ENCODE measurements at places on chromosomes 5 and 9.

- no peaks in the 10 kb centered on the region for H3K36me3 ChIP-seq
- H3K27me3 ChIP-seq, result peaks cover 59% of the 10 kb centered on the region
- no peak overlapping the region for H3K4me3 ChIP-seq
- H3K27ac ChIP-seq, result no peak overlapping the region
- no peaks in the 10 kb centered on the region for H3K4me1 ChIP-seq
- DNase-seq, result no peak
Measured at GRCh38 chr9:127014216-127014909, 99.8 kb downstream of the RALGPS1 start.

GRCh38 chr9:87731321-87731720, 5.4 kb downstream of the CTSL start:
- H3K27ac ChIP-seq, result no peak overlapping the region
- no peak overlapping the region for H3K4me3 ChIP-seq
- H3K27me3 ChIP-seq, result peaks cover 15% of the 10 kb centered on the region
- no peak for DNase-seq
- H3K4me1 ChIP-seq, result peaks cover 40% of the 10 kb centered on the region

- no peak for DNase-seq
- H3K4me1 ChIP-seq, result peaks cover 6% of the 10 kb centered on the region
- H3K27me3 ChIP-seq, result no peaks in the 10 kb centered on the region
- H3K36me3 ChIP-seq, result peaks cover 4% of the 10 kb centered on the region
Measured at GRCh38 chr5:60903356-60903755, 41.5 kb downstream of the ERCC8 start.

DNA sequence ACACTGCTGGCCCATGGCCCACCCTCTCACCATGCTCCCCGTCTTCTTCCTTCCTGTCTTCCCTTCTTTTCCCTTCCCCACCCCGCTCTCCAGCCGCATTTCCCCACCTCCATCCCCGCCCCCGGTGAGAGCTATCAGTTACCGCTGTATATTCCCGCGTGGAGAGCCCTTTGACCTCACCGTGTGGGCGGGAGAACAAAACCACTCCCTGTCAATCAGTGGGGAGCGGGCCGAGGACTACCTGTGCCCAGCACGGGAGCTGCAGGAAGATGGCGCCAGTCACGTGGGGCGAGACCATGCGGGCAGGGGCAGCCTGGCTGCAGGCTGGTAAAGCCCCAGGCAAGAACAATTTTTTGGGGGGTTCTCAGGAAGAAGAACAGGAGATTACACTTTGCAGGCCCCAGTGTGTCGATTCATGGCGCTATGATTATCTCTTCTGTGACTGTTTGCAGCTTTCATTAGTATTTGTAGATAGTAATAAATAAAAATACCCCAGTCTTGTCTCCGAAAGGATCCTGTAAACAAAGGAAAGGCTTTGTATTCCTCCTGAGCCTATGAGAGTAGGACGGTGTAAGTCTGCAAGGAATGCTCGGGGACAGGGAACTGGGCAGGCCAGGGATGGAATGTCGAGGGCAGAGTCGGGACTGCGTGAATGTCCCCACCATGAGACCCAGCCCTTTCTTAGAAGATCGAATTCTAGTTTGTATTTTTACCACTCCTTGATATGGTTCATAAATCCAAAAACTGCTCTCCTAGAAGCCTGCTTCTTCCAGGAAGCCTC, 14.8 kb upstream of the DMRT1 start:
- H3K27me3 ChIP-seq, result no peaks in the 10 kb centered on the region
- no peaks in the 10 kb centered on the region for H3K4me1 ChIP-seq
- DNase-seq, result no peak
- H3K27ac ChIP-seq, result no peak overlapping the region

GRCh38 chr9:113946496-113947115, 70.5 kb downstream of the ZNF618 start:
- H3K27me3 ChIP-seq, result peaks cover 6% of the 10 kb centered on the region
- DNase-seq, result no peak
- H3K36me3 ChIP-seq, result no peaks in the 10 kb centered on the region
- no peak overlapping the region for H3K4me3 ChIP-seq

- no peaks in the 10 kb centered on the region for H3K27me3 ChIP-seq
- no peaks in the 10 kb centered on the region for H3K4me1 ChIP-seq
- H3K36me3 ChIP-seq, result no peaks in the 10 kb centered on the region
- H3K27ac ChIP-seq, result no peak overlapping the region
- DNase-seq, result no peak
- no peak overlapping the region for H3K4me3 ChIP-seq
Measured at GRCh38 chr5:82155305-82155704, 122.8 kb downstream of the RPS23 start.

DNA sequence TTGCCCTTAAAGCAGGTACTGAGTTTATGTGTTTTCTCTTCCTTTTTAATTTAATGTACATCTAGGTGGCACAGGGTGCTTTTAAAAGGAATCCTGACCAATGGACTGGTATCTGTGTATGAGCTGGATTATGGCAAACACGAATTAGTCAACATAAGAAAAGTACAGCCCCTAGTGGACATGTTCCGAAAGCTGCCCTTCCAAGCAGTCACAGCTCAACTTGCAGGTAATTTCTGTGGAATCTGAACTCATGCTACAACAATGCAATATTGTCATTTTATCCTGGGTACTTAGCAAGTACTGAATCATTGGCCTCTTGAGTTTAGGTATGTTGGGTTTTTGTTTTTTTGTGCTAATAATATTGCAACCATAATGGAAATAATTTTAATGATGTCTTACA, 14.4 kb upstream of the TMOD1 start:
- H3K4me1 ChIP-seq, result peaks cover 5% of the 10 kb centered on the region
- no peak for DNase-seq
- no peak overlapping the region for H3K4me3 ChIP-seq
- H3K27me3 ChIP-seq, result no peaks in the 10 kb centered on the region
- no peak overlapping the region for H3K27ac ChIP-seq
- H3K36me3 ChIP-seq, result peaks cover 31% of the 10 kb centered on the region

GRCh38 chr5:117863586-117864296, 1124.6 kb downstream of the DTWD2 start:
- no peak for DNase-seq
- no peaks in the 10 kb centered on the region for H3K27me3 ChIP-seq
- H3K4me3 ChIP-seq, result no peak overlapping the region
- H3K36me3 ChIP-seq, result no peaks in the 10 kb centered on the region

DNA sequence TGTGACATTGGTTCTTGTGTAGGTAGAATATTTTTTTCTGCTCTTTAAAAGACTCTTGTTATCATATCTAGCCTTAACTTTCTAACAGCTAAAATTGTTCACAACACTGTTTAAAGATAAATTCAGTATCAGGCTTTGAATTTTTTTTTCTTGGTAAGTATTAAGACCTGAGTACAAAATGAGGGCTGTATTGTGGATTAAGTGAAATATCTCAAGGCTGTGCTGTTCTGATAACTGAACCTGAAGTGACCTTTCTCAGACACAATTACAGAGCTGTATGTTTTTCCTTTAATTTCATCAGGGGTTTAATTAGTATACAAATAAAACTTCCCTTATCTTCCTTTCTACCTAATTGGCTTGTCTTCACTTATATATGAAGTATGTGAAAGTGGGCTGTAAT, 290.5 kb downstream of the CCDC171 start:
- no peaks in the 10 kb centered on the region for H3K4me1 ChIP-seq
- DNase-seq, result no peak
- H3K36me3 ChIP-seq, result no peaks in the 10 kb centered on the region
- no peak overlapping the region for H3K27ac ChIP-seq
- H3K4me3 ChIP-seq, result no peak overlapping the region

DNA sequence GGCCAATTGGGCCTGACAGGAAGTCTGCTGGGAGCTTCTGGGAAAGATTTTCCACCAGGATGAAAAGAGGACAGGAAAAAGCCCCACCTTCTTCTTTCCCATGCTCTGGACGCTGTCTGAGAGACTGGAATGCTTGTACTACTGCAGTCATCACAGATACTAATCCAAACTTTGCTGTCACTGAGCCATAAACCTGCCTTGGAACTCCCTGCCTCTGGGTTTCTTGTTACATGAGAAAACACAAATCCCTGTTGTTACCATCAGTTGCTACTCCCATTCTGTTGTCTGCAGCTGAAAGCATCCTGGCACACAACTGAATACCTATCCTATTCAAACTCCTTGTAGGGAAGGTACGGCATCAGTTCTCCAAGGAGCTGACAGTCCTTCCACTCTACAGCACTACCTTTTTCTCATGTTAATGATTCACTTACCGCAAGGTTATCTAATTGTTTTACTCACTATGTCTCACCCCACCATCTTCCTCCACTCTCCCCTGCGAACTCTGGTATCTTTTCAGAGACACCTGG, 167.5 kb downstream of the CDK5RAP2 start:
- H3K36me3 ChIP-seq, result peaks cover 47% of the 10 kb centered on the region
- no peak overlapping the region for H3K27ac ChIP-seq
- H3K27me3 ChIP-seq, result no peaks in the 10 kb centered on the region
- H3K4me1 ChIP-seq, result no peaks in the 10 kb centered on the region
- H3K4me3 ChIP-seq, result no peak overlapping the region

GRCh38 chr5:106121972-106122605, 1548.6 kb downstream of the EFNA5 start:
- H3K4me3 ChIP-seq, result no peak overlapping the region
- peak; percentile 23 for DNase-seq
- H3K4me1 ChIP-seq, result no peaks in the 10 kb centered on the region
- no peaks in the 10 kb centered on the region for H3K27me3 ChIP-seq
- H3K27ac ChIP-seq, result no peak overlapping the region

DNA sequence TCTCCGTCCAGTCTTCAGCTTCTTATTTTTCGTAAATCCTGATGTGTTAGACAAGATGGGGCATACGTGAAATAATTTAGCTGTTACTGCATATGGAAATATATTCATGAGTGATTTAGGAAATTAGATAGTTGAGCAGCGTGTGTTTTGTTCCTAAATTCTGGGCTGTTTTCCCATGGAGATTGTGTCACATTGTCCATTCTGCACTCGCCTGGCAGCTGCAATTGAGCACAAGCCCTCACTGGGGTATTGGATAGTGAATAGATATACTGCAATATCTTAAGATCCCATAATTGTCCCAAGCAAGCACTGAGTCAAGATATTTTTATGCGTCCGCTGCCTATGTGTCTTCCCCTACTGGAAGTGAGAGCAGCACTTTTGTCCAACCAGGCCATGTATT, 1027.1 kb upstream of the WWC1 start:
- H3K4me1 ChIP-seq, result no peaks in the 10 kb centered on the region

- no peak overlapping the region for H3K4me3 ChIP-seq
- no peaks in the 10 kb centered on the region for H3K4me1 ChIP-seq
- no peaks in the 10 kb centered on the region for H3K27me3 ChIP-seq
- H3K36me3 ChIP-seq, result no peaks in the 10 kb centered on the region
Measured at GRCh38 chr5:110463106-110463505, 263.4 kb downstream of the TMEM232 start.

DNA sequence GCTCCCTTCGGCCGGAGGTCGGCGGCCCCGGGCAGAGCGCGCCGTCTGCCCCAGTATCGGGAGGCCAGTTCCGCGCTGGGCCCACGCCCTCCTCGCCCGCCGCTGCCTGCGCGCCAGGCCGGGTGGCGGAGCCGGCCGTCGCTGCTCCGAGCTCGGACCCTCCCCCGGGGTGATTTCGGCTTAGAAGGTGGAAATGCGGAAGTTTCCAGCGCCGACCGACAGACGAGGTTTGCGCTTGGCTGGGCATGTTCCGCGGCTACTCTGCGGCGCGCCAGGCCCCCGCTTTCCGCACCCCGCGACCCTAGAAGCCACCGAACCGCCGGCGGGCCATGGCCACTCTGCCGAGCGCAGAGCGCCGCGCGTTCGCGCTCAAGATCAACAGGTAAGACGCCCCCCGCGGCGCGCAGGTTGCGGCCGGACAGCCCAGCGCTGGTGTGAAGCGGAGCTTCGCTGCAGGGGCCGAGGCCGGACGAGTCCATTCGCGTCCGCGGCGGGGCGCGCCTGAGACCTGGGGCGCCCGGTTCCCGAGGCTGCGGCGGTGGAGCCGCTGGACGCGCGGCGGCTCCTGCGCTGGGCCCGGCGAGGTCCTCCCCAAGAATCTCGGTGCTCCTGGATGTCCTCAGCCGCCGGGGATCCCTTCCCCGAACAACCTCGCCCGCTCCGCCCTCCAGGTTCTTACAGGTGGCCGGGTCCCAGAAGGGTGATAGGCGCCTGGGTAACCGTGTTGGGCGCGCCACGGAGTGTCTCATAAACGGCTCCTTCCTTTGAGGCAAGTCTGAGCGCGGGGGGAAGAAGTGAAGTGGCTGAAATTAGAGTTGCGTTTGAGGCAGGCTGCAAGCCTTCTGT, at the start of gene DOCK8:
Gene DOCK8 (plus strand): TSS at position 218 of the 846 bp plus-strand sequence. CDS start 112 bp downstream, at position 330.
- peaks cover 37% of the 10 kb centered on the region for H3K4me1 ChIP-seq
- DNase-seq, result peak; percentile 80
- H3K27ac ChIP-seq, result peak within 1 kb of the TSS; percentile 92
- H3K36me3 ChIP-seq, result peaks cover 25% of the 10 kb centered on the region

DNA sequence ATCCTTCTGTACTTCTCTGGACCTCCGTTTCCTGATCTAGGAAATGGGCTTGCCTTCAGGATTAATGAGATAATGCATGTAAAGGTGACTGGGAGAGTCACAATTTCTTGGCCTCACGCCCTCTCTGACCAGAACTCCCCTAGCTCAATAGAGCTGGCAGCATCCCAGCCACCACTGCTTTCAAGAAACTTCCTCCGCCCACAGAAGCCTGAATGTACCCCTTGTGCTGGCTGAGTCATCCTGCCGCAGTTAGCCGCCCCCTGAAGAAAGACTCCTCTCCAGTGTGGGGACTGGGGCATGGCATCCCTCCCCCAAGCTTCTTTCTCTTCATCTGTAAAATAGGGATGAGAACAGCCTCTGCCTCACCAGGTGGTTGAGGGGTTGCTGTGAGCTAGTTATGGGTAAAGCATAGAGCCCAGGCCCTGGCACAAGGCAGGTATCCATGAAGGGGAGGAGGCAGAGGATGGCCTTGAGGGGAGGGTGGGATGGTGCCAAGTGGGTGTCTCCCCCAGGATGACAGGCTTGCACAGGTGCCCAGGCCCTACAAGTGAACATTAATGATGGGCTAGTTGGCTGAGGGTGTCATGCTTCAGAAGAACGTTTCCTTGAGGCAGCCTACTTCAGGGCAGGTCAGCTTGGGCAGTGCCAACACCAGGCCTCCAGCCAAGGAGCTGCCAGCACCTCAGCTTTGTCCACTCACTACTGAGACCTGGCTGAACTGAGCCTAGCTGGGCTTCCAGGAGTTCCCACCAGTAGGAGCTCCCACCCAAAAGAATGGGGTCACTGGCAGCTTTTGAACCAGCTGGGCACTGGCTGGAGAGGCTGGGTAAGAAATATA, 3.4 kb downstream of the PDLIM4 start:
- DNase-seq, result peak; percentile 19
- no peaks in the 10 kb centered on the region for H3K36me3 ChIP-seq
- peaks cover 47% of the 10 kb centered on the region for H3K27me3 ChIP-seq
- no peaks in the 10 kb centered on the region for H3K4me1 ChIP-seq
- H3K27ac ChIP-seq, result no peak overlapping the region

GRCh38 chr5:14705556-14705955, 41.0 kb downstream of the OTULIN start:
- H3K4me1 ChIP-seq, result peaks cover 92% of the 10 kb centered on the region
- no peaks in the 10 kb centered on the region for H3K27me3 ChIP-seq
- H3K27ac ChIP-seq, result peak overlapping the region; percentile 100
- no peak overlapping the region for H3K4me3 ChIP-seq
- peaks cover 83% of the 10 kb centered on the region for H3K36me3 ChIP-seq
- DNase-seq, result no peak

DNA sequence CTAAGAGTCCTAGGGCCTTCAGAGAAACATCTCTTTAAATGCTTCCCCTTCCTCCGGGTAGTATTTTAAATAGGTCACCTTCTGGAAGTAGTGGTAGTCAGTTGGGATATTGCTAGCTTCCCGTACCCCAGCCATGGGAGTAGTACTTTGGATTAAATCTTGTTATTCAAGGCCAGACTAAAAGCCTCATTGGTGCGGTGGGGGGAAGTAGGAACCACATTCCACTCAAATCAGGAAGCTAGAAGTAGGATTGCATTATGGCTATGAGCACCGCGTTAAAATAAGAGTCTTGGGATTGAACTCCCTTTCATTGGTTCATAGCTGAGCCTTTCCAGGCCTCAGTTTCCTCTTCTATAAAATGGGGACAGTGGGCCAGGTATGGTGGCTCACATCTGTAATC, 6.7 kb downstream of the KCNIP1 start:
- no peaks in the 10 kb centered on the region for H3K4me1 ChIP-seq
- H3K27me3 ChIP-seq, result peaks cover 23% of the 10 kb centered on the region
- no peak overlapping the region for H3K4me3 ChIP-seq
- no peaks in the 10 kb centered on the region for H3K36me3 ChIP-seq
- DNase-seq, result no peak

All from activated naive CD4-positive, alpha-beta T cell treated with anti-CD3 and anti-CD28 coated beads, Interleukin-2, amount 10 ng/mL, durations not matched to agents 7 days and 5 days (primary cell).